ENCODE measurements at places on chromosomes 5 and 9. TPM values are rescaled to one million over a fixed set of nuclear protein-coding genes. Genes with fewer than 3 reads are reported as not detected.

Gene TEK
- 147 TPM for total RNA-seq

Gene SPATA31D3
- not detected for total RNA-seq

Gene STING1
- 54.0 TPM for total RNA-seq

Gene PCDHGA11
- 4.0 TPM for total RNA-seq

Gene SOWAHA
- not detected for total RNA-seq

Gene PGM5
- 48.9 TPM for total RNA-seq

Gene DOK3
- 4.4 TPM for total RNA-seq

Gene OBP2B
- not detected for total RNA-seq

Gene SCGB3A2
- total RNA-seq = not detected

Gene TRPM3
- 0.13 TPM for total RNA-seq

Gene CD72
- 0.13 TPM for total RNA-seq

- DNase-seq = no peak
Observed at GRCh38 chr9:79664375-79664831, 92.6 kb downstream of the TLE4 start.

GRCh38 chr5:133696006-133696584 is 83.8 kb upstream of the FSTL4 start:
- no peak for DNase-seq

DNA sequence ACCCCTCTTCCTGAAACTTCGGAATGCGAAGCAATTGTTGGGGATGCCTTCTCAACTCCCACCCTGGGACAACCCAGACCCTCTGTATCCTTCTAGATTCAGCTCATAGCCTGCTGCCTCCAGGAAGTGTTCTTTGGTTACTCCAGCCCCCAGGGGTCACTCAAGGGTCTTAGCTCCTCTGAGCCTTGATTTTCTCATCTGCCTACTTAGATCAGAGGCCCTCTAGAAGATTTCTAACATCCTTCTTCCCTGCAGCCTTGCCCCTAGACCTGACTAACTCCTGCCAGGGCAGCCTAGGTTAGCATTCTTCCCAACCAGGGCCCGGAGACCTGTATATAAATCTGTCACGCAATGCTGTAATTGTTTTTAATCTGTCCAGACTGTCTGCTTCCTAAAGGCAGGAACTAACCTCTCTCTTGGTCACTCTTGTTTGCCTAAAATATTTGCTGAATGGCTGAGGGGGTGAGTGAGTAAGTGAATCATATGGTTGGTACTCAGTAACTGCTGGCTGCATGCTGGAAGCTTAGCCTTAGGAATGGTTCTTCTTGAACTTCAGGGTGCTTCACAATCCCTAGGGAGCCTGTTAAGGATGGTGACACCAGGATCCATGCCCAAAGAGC is 8.2 kb downstream of the GALNT10 start:
- peak; percentile 75 for DNase-seq

DNA sequence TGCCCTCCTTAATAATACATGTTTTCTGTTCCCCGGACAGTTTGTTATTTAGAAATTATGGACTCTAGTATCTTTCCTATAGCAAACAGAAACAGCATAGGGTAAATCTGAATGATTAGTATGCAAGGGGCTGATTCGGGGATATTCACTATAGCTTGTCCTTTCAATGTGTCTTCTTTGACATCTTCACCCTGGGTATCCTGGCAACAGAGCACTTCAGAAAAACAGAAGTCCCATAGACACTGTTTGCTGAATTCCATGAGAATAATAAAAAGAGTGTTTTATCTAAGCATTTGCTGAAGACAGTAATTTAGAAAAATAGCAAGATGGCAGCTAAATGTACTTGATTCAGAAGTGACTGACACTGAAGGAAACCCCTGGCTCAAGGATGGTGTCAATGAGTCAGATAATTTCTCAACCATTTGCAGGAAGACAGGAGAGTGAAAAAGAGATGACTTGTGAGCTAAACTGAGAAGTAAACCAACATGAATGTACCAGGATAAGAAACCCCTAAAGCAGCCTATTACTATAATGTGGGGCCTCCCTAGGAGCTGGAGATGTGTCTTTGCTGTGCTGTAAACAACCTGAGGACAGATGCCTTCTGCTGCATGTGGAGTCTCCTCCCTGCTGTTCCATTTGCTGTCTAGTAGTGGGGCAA is 246.2 kb downstream of the MAN2A1 start:
- no peak for DNase-seq

GRCh38 chr9:38619556-38620447 is 594 bp downstream of the ANKRD18A start:
- no peak for DNase-seq

DNA sequence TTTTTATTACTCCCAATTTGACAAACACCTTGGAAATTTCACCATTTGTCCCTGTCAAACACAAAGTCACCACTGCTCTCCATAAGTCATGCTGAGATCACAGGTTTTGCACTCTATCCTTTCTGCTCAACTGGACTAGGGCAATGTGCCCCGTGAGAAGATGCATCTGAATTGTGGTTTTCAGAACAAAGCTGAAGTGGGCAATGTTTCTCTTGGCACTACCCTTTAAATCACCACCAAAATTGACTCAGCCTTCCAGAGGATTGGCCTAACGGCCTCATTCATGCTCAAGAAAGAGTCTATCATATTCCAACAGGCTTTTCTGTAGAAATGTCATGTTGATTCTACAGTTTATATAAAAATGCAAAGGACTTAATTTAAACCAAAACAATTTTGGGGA is 81.0 kb upstream of the TRIO start:
- DNase-seq = no peak

DNA sequence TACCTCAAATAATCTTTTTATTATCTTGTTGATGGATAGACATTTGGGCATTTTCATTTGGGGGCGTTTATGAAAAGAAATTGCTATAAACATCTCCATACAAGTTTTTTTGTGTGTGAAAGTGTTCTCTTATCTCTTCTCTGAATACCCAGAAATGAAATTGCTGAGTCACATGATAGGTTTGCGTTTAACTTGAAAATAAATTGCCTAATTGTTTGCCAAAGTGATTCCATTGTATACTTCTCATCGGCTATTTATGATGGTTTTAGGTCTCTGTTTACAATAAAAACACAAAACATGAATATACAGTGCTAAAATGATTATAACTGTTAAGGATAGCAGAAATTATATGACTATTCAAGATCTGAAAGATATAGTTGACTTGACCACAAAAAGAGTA is 361.7 kb downstream of the TAF11L14 start:
- DNase-seq = no peak

GRCh38 chr5:174281855-174282254 is 236.3 kb downstream of the NSG2 start:
- DNase-seq = no peak
